ENCODE measurements at places on chromosomes 2 and 18. TPM values are rescaled to one million over a fixed set of nuclear protein-coding genes. Genes with fewer than 3 reads are reported as not detected.

Gene WNT6
- total RNA-seq, result 2.2 TPM

Gene CCDC68
- total RNA-seq, result 5.7 TPM

Gene SH3RF3
- 10.9 TPM for total RNA-seq

Gene NR4A2
- 12.7 TPM for total RNA-seq

Gene CRYBA2
- 0.86 TPM for total RNA-seq

Gene GPR45
- 3.2 TPM for total RNA-seq

Gene TGIF1
- 11.1 TPM for total RNA-seq

Gene SP140
- total RNA-seq, result 5.6 TPM

Gene PPP1R1C
- total RNA-seq, result 0.64 TPM

Gene ASB18
- total RNA-seq, result 0.69 TPM

DNA sequence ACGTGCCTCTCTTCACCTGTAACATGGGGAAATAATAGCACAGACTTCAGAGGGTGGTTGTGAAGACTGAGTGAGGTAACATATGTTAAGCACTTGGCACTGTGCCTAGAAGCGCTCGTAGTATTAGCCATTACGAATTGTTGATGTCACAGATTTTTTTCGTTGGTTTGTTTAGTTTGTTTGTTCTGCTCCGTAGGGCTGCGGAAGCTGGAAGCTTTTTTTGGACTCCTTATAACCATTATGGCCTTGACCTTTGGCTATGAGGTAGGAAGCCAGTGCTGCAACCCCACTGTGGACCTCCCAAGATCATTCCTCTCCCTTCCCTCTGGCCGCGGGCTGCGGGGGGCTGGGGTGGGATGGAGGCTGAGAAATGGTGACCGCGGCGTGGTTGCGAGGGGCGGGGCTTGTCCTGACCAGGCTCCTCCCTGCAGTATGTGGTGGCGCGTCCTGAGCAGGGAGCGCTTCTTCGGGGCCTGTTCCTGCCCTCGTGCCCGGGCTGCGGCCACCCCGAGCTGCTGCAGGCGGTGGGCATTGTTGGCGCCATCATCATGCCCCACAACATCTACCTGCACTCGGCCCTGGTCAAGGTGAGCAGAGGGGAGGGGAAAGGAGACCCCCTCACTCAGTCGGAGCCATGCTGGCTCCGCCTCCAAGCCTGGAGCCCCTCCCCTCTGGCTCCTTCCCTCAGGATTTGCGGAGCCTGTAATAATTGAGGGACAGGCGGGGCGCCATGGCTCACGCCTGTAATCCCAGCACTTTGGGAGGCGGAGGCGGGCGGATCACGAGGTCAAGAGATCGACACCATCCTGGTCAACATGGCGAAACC, 5.5 kb downstream of the SLC11A1 start:
- no peak for DNase-seq

- DNase-seq, result no peak
These were observed 183.8 kb downstream of the DYM start for GRCh38 chr18:49276680-49277079.

DNA sequence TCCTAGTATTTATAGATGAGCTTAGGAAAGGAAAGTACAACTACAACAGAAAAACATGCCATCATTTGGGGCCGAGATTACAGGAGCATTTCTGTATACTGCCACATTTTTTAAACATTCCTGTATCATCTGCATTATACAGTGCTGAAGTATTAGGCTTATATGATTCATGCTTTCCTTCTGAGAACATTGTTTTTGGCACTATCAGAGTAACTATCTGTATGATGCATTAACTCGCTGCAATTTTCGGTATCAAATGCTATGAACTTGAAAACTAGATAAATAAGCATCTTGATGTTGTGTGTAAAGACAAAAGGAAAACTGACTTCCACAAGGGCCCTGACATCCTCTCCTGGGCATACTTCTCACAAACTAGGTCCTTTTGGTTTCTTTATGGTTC, 102.0 kb downstream of the RIT2 start:
- no peak for DNase-seq

- no peak for DNase-seq
These were observed 34.5 kb downstream of the RPL31 start for GRCh38 chr2:101036562-101036961.

GRCh38 chr2:207115715-207116364, 49.9 kb downstream of the KLF7 start:
- DNase-seq, result no peak

DNA sequence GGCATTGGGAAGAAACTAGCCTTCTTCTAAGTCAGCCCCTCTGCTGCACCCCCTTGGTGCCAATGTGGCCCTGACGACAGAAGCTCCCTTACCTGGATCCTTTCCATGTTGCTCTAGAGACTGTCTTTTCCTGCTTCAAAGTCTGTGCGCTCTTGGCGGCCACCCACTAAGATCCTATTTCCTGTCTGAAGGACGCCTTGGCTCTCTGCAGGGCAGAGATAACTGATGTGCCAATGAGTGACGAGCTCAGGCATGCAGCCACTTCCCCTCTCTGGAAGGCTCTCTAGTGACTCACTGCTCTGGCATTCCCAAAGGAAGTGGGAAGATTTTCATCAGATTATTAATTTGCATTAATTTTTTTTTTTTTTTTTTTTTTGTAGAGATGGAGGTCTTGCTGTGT, 273.5 kb downstream of the CDH20 start:
- peak; percentile 21 for DNase-seq

DNA sequence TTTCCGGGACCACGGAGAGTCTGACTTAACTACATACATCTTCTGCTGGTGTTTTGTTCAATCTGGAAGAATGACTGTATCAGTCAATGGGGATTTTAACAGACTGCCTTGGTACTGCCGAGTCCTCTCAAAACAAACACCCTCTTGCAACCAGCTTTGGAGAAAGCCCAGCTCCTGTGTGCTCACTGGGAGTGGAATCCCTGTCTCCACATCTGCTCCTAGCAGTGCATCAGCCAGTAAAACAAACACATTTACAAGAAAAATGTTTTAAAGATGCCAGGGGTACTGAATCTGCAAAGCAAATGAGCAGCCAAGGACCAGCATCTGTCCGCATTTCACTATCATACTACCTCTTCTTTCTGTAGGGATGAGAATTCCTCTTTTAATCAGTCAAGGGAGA, 23.1 kb downstream of the ICOS start:
- DNase-seq, result no peak

- DNase-seq, result no peak
These were observed 272.4 kb downstream of the FIGN start for GRCh38 chr2:163463411-163463810.

DNA sequence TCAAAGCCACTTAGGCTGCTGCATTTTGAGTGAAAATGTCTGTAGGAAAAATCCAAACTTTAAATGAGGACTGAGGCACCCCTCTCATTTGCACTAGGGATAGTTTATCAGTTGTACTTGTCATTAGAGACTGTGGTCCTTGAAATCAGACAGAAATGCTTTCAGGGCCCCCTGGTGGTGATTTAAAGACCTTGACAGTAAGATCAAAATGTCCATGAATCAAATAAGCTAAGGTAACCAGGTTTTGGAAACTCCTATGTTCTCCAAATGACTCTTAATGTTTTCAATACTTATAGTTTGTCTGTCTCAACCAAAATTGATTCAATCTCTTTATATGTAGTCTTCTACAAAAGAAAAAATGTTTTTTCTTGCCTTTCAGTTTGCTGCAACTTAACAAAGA, 28.8 kb upstream of the DDX18 start:
- DNase-seq, result no peak

- no peak for DNase-seq
These were observed 515 bp downstream of the TSHZ1 start for GRCh38 chr18:75211002-75211621.

- no peak for DNase-seq
These were observed 126.3 kb downstream of the LYPD6B start for GRCh38 chr2:149164827-149165226.

DNA sequence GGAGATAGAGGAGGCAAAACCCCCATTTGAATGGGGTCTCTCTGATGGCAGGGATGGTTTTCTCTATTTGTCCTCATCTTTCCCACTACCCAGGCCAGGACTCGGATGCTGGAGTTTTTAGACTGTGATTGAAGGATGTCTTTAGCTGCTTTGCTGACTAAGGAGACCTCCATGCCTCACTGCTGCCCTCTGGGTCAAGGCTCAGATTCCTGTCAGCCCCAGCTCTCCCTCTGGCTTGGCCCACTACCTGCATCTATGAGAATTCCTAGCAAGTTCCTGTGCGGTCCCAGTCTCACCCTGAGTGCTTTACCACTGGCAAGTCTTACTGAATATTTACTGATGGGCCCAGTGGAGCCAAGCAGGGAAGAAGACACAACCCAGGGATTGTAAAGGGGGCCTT, 184.0 kb downstream of the CELF4 start:
- DNase-seq, result no peak

GRCh38 chr18:14945984-14946383, 198.0 kb downstream of the ANKRD30B start:
- no peak for DNase-seq

DNA sequence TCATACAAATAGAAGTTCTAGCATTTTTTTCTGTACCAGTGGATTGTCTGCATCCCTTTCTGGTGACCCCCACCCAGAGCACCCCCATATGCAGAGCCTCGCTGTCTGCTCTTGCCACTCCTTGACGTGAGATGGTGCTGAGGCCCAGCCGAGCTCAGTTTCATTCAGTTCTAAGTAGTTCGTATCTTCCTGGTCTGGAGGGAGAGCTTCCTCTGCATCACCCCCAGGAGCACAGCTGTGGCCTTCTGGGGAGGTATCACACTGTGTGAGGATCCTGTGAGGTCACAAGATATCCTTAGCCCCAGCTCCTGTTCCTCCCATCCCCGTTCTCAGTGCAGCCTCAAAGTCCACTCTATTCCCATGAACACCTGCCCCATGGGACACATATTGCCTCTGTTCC, 132.7 kb downstream of the PTGR3 start:
- DNase-seq, result no peak

DNA sequence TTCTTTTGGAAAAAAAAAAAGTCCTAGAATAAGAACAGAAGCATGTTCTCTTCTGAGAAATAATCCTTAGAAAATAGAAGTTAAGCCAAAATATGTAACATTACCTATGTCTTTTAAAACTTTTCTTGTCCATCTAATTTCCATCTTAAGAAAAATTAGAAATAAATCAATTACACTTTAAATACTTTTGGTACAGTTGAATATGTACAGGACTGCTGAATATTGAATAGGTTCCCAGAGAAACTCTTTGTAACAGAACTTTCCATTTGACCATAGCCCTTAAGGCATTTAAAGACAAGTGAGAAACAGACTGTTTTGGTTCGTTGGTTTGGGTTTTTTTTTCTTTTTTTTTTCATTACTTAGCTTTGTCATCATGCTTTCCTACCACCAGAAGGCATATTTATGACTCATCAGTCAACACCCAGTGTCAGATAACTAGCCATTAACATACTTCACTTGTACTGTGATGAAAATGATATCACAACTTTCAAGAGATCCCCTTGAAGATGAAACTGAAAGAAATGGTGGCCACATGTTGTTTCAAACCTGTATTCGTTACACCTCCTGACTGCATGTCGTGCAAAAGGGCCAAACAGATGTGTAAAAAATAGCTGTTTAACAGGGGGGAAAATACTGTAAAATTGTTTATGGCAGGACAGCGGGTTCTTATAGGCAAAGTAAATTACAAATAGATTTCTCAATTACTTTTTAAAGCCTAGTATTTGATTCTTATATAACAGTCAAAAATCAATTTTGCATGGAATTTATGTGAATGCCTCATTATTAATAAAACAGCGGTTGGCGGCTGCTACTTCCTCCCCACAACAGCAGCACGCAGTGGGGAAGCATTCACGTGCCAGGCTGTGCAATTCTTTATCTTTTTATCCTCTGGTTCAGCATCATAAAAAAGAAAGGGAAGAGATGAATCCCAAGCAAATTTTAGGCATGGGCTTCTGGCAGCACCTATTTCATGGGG, 280.7 kb upstream of the HNRNPA3 start:
- DNase-seq, result no peak

DNA sequence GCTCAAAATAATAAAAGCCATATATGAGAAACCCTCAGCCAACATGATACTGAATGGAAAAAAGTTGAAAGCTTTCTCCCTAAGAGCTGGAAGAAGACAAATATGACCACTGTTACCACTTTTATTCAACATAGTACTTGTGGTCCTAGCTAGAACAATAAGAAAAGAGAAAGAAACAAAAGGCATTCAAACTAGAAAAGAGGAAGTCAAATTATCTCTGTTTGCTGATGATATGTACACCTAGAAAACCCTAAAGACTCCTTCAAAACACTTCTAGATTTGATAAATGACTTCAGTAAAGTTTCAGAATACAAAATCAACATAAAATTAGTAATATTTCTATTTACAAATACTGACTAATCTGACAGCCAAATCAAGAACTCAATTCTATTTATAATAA, 328.8 kb upstream of the GCFC2 start:
- no peak for DNase-seq

GRCh38 chr18:38413193-38413592, 847.6 kb upstream of the CELF4 start:
- no peak for DNase-seq

GRCh38 chr2:126272401-126272800, 383.6 kb upstream of the GYPC start:
- no peak for DNase-seq

DNA sequence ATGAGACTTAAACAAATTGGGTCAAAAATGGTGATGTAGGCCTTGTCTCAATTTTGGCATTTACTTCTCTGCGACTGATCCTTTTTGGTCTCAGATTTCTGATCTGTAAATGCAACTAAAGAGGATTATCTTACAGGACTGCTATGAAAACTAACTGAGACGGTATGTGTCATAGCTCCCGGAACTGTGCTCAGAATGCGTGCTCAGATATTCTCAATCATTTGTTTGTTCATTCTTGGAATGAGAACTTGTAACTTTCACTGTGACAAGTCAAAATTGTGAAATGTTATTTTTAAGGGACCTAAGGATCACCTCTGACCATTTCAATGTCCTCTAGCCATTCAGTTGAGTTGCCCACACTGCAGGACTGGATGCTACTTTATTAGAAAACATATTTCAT, 498.2 kb upstream of the PIK3C3 start:
- no peak for DNase-seq

- DNase-seq, result no peak
These were observed 830.8 kb upstream of the SLC39A10 start for GRCh38 chr2:194826241-194826640.

- no peak for DNase-seq
These were observed 243.2 kb upstream of the KCNH7 start for GRCh38 chr2:163081754-163082153.

GRCh38 chr2:102297891-102298290, 13.5 kb upstream of the IL1RL1 start:
- DNase-seq, result no peak

- DNase-seq, result no peak
These were observed at the start of gene EDAR for GRCh38 chr2:108988796-108989713. TSS of gene EDAR (minus strand) at chr2:108989220. CDS start at chr2:108931014, 58,206 bp downstream.

- DNase-seq, result no peak
These were observed 574.2 kb downstream of the CCDC85A start for GRCh38 chr2:56757884-56758545.

Measured in dorsolateral prefrontal cortex (tissue), 122 donors.